ENCODE measurements at places on chromosomes 4 and X. TPM values are rescaled to one million over a fixed set of nuclear protein-coding genes. Genes with fewer than 3 reads are reported as not detected.

GRCh38 chrX:8138252-8138651, 32.8 kb downstream of the VCX2 start:
- DNase-seq = no peak

GRCh38 chr4:114364857-114365256, 233.8 kb upstream of the UGT8 start:
- DNase-seq = peak; percentile 31

DNA sequence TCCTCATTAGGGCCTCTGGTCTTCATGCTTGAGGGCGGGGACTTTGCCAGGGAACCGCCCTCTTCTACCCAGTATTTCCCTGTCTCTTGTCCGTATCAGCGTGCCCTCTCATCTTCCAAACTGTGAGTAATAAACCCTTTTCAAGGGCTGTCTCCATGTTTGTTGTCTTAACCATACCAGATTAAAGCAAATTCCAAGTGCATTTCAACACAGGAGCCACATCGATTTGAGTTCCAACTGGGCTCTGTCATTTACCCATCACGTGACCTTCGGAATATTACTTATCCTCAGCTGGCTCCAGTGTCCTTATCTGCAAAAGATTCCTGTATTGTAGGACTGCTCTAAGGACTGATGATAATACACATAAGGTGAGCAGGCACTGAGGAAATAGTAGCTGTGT, 6.4 kb upstream of the PHEX start:
- no peak for DNase-seq

DNA sequence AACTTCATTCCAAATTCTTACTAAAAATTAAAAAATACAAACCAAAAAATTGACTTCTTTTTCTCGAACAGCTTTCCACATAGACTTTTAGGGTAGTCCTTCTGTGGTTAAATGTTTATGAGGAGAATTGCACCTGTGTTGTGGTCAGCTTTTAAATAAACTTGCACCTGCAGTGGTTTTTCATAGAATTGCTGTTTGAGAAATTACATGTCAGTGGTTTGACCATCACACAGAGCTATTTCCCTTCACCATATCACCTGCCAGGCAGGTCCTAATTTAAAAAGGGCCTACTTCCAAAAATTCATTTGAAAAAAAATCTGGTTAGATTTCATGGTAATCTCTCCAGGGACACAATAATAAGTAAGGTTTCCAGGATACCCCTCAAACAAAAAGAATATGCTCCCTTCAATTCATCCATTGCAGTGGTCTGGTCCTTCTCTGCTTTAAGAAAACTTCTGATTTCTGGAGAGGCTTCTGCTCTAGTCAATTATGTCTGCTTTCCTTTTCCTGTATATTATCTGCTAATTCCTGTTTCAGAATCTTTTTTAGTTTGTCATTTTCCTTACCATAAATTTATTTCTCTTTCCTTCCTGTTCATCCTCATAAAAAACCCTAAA, 9.8 kb upstream of the UTP3 start:
- no peak for DNase-seq

- no peak for DNase-seq
Measured at GRCh38 chrX:118595501-118596042, 100.0 kb downstream of the DOCK11 start.

DNA sequence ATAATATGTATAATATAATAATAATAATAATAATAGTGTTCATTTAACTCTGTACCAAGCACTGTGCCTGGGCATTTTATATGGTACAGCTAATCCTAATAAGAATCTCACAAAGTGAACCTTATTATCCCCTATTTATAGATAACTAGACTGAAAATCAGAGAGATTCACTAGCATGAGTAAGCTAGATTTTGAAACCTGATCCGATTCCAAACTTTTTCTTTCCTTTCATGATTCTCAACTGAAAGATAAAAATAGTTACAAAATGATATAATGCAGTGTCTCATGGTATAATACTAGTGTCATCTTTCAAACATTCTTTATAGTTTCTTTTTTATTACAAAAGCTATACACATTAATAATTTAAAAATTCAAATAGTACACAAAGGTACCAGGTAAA, 55.9 kb upstream of the RNF128 start:
- DNase-seq = no peak

DNA sequence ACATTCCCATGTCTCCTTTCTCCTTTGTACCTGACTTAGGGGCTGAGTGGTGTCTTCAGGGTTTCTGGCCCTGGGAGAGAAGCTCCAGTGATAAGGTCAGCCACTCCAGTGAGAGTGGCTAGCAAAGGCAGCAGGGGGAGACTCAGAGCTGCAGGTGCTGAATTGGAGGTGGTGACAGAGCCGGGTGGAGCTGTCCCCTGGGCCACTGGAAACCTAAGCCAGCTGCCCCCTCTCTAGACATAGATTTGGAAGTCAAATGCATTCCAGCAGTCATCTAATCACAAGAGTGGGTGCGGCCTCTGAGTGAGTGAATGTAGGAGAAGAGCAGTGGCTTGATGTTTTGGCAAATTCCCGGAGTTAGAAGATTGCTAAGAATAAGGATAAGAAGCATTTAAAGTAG, 28.5 kb downstream of the TRIM2 start:
- DNase-seq = no peak

GRCh38 chr4:88251924-88252323, 32.4 kb downstream of the PPM1K start:
- no peak for DNase-seq

Gene PDCL2
- polyA plus RNA-seq = not detected

DNA sequence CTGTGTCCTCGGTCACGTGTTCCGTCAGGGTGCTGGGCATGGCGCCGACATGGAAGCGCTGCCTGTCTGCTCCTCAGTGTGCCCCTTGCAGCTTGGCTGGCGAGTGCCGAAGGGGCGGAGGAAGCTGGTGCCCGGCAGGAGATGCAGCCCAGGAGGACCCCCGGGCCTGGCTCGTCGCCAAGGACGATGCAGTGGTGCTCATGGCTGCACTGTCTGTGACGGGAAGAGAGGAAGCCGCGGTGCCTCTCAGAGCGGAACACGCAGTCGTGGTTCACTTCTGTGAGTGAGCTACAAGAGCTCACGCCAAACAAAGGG, 38.1 kb downstream of the FGFRL1 start:
- DNase-seq = peak; percentile 23

DNA sequence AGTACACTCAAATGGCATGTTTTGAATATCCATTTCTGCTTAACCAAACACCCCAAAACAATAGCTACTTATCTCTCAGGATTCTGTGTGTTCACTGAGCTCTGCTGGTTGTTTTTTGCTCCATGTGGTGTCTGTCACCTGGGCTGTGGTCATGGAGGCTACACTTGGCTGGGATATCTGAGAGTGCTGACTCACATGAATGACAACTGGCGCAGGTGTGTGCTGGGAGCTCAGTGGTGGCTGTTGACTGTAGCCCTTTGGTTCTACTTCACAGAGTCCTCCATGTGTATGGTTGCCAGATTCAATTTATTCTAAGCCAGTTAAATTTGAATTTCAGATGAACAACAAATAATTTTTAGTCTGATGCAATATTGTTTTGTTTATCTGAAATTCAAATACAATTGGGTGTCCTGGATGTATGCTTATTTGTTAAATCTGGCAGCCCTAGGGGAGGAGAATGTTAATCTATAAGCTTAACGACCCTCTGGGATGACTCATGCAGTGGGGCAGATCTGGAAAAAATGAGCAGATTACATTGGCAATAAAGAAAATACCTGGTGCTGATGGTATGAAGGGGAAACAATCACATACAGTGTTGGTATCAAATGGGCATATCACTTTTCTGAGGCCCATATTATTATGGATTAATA, 28.2 kb upstream of the TCEAL4 start:
- no peak for DNase-seq

Gene DMRTC1
- polyA plus RNA-seq = not detected

DNA sequence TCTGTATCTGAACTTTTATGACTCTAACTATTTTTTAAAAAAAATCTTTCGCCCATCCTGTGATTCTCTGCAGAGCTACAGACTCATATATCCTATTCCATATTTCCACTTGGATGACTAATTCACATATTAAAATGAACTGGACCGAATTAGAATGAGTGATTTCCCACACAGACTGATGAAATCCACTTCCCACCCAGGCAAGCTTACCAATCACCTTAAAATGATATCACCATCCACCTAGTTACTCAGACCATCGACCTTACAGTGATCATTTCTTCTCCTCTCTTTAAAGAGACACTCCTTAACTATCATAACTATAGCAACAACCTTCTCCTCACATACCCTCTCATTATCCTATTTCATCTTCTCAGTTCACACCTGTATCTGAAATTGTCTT, 34.1 kb upstream of the GUCY1B1 start:
- DNase-seq = no peak

- DNase-seq = no peak
Measured at GRCh38 chr4:170581322-170581721, 491.6 kb upstream of the AADAT start.
